Muscle of leg (tissue), 16 donors: ENCODE measurements at places on chromosomes 11 and 22. TPM values are rescaled to one million over a fixed set of nuclear protein-coding genes. Genes with fewer than 3 reads are reported as not detected.

PGA4 gene
- total RNA-seq = 1.7 TPM

HSPB2 gene
- total RNA-seq = 63.2 TPM

DNA sequence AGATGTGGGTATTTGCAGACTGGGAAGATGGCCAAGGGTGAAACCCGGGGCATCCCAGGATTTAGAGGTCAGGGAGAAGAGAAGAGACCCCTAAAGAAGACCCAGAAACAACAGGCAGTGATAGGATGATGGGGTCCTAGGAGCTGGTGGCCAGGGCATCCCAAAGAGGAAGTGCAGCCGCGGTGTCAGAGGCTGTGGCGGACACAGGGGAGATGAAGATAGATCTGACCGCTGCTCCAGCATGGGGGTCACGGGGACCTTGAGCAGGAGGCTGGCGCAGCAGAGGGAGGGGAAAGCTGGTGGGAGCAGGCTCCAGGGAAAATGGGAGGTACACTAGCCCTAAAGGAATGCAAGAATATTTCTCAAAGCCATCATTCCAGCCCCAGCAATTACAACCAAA, 47.3 kb downstream of the CTTN start:
- H3K4me1 ChIP-seq = no peaks in the 10 kb centered on the region
- no peaks in the 10 kb centered on the region for H3K36me3 ChIP-seq
- no peaks in the 10 kb centered on the region for H3K27me3 ChIP-seq
- no peak for DNase-seq
- no peak overlapping the region for H3K4me3 ChIP-seq
- H3K27ac ChIP-seq = no peak overlapping the region

GRCh38 chr22:24592851-24593558, at the start of gene LRRC75B:
Gene LRRC75B, minus strand, starts transcription at chr22:24593073. Its CDS starts 34 bp downstream, at chr22:24593039.
- no peaks in the 10 kb centered on the region for H3K27me3 ChIP-seq
- DNase-seq = peak; percentile 93
- H3K36me3 ChIP-seq = peaks cover 16% of the 10 kb centered on the region
- peak within 1 kb of the TSS; percentile 54 for H3K4me3 ChIP-seq
- H3K27ac ChIP-seq = peak within 1 kb of the TSS; percentile 72

GRCh38 chr11:134656861-134657540, 245.0 kb upstream of the B3GAT1 start:
- peaks cover 4% of the 10 kb centered on the region for H3K4me1 ChIP-seq
- no peak for DNase-seq
- H3K27ac ChIP-seq = no peak overlapping the region
- no peaks in the 10 kb centered on the region for H3K36me3 ChIP-seq

GRCh38 chr11:8593935-8594909, at the start of gene STK33:
Gene STK33, minus strand, starts transcription at chr11:8594228. Its CDS starts 119,323 bp downstream, at chr11:8474905.
- H3K36me3 ChIP-seq = no peaks in the 10 kb centered on the region
- no peak within 1 kb of the TSS for H3K27ac ChIP-seq
- DNase-seq = peak; percentile 45
- peak within 1 kb of the TSS; percentile 49 for H3K4me3 ChIP-seq
- peaks cover 2% of the 10 kb centered on the region for H3K27me3 ChIP-seq

OR9G1 gene
- not detected for total RNA-seq

- no peak overlapping the region for H3K4me3 ChIP-seq
- H3K36me3 ChIP-seq = peaks cover under 1% of the 10 kb centered on the region
- peak overlapping the region; percentile 92 for H3K27ac ChIP-seq
- H3K27me3 ChIP-seq = no peaks in the 10 kb centered on the region
- DNase-seq = peak; percentile 60
Measured at GRCh38 chr11:124900464-124900863, 2.8 kb upstream of the ROBO4 start.

DNA sequence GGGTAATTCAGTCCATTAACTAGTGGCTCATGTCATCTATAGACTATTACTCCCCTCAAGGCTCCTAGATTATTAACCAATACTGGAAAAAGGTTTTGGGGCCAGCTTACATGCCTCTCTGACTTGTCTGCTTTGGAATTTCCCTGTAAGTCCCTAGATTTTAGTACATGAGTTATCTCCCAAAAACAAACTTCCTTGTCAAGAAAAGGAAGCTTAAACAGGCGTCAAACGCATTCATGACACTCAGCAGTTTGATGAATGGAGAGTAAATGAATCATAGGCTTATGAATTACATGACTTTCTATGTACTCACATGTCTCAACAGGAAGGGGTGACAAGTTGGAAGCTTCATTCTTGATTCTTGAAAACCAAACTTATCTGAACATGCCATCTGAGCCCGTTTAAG, 70.8 kb downstream of the BLID start:
- no peaks in the 10 kb centered on the region for H3K4me1 ChIP-seq
- DNase-seq = no peak
- no peak overlapping the region for H3K4me3 ChIP-seq
- H3K36me3 ChIP-seq = no peaks in the 10 kb centered on the region

OR4C16 gene
- total RNA-seq = not detected

ARHGAP20 gene
- 7.6 TPM for total RNA-seq

DNA sequence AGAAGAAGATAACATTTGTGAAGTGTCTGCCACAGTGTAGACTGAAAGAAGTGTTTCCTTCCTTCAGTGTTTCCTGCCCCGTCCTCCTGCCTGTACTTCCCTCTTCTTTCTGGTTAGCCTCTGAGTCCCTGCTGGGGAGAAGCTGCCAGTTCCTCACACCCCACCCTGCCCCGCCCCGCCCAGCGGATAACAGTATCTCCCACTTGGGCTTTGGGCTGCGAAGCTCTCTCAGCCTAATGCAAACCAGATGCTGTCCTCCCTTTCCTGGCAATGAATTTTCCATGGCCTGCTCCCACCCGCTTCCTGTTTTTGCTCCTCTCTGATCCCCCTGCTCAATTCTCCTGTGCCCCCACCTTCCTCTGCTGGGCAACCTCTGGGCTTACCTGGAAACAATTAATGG, 5.2 kb upstream of the RAB3IL1 start:
- H3K27ac ChIP-seq = peak overlapping the region; percentile 99
- no peaks in the 10 kb centered on the region for H3K36me3 ChIP-seq
- no peak overlapping the region for H3K4me3 ChIP-seq
- H3K4me1 ChIP-seq = peaks cover 78% of the 10 kb centered on the region

GRCh38 chr11:70523384-70524095, 125.2 kb downstream of the CTTN start:
- no peak for DNase-seq
- H3K36me3 ChIP-seq = no peaks in the 10 kb centered on the region
- H3K27ac ChIP-seq = no peak overlapping the region

OR52I1 gene
- not detected for total RNA-seq

ADORA2A gene
- 8.9 TPM for total RNA-seq

GRCh38 chr11:75796091-75796435, 18.9 kb upstream of the UVRAG start:
- no peak for DNase-seq
- H3K27ac ChIP-seq = no peak overlapping the region
- H3K4me1 ChIP-seq = peaks cover 4% of the 10 kb centered on the region
- H3K4me3 ChIP-seq = no peak overlapping the region

GRCh38 chr11:61168800-61169199, 7.6 kb upstream of the VPS37C start:
- no peaks in the 10 kb centered on the region for H3K27me3 ChIP-seq
- DNase-seq = no peak
- H3K4me1 ChIP-seq = no peaks in the 10 kb centered on the region
- H3K27ac ChIP-seq = no peak overlapping the region

DNA sequence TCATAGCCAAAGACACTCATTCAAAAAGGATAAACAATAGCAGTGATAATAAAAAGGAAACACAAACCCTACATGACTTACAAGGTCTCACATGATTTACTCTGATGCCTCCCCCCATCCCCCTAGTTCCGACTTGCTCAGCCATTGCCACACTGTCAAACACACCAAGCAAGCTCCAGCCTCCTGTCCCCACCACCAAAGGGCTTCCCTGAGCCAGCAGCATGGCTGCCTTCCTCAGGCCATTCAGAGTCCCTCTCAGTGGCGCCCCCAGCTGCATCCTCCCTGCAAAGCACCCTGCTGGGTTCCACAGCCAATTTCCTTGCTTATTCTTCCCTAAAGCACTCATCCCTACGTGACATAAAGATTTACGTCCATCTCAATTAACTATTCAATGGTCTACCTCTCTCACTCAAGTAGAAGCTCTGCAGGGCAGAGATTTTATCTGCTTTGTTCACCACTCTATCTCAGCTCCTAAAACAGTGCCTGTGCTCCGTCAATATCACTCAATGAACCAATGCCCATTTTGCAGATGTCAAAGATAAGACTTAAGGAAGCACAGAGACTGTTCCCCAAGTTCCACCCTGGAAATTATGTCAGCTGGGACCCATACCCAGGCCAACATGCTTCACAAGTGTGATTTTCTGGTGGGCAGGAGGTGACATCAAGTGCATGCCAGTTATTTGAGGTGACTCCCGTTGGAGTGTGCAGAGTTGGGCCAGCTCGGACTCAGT, 106.9 kb downstream of the SYN3 start:
- no peaks in the 10 kb centered on the region for H3K36me3 ChIP-seq
- no peak overlapping the region for H3K4me3 ChIP-seq
- H3K4me1 ChIP-seq = peaks cover 25% of the 10 kb centered on the region
- DNase-seq = no peak

- no peak for DNase-seq
- H3K4me1 ChIP-seq = no peaks in the 10 kb centered on the region
- H3K36me3 ChIP-seq = no peaks in the 10 kb centered on the region
- H3K27me3 ChIP-seq = no peaks in the 10 kb centered on the region
- no peak overlapping the region for H3K27ac ChIP-seq
- no peak overlapping the region for H3K4me3 ChIP-seq
Measured at GRCh38 chr11:2085251-2086066, 53.7 kb downstream of the IGF2 start.

TMEM191C gene
- 0.40 TPM for total RNA-seq

DNA sequence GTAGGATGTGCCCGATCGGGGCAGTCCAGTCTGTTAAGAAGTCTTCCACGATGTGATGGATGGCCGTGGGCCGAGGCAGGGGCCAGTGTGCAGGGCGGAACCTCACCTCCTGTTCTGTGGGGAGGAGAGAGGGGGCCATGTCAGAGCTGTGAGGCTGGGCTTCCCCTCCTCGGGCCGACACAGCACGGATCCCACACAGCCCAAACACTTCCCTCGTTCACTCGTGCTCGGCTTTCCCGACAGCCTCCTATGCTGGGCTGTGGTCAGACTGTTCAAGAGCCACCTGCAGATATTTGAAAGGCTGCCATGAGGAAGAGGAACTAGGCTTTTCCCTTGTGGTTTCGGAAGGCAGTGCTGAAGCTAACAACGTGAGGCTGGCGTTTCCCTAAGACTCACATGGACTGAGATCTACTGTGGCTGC, 12.3 kb upstream of the TXN2 start:
- no peak overlapping the region for H3K4me3 ChIP-seq
- H3K27me3 ChIP-seq = no peaks in the 10 kb centered on the region
- peak; percentile 86 for DNase-seq
- peaks cover 70% of the 10 kb centered on the region for H3K36me3 ChIP-seq

- peaks cover 6% of the 10 kb centered on the region for H3K4me1 ChIP-seq
- no peak overlapping the region for H3K4me3 ChIP-seq
- no peaks in the 10 kb centered on the region for H3K36me3 ChIP-seq
- DNase-seq = no peak
Measured at GRCh38 chr11:61054513-61054912, 47.8 kb upstream of the CD5 start.

DNA sequence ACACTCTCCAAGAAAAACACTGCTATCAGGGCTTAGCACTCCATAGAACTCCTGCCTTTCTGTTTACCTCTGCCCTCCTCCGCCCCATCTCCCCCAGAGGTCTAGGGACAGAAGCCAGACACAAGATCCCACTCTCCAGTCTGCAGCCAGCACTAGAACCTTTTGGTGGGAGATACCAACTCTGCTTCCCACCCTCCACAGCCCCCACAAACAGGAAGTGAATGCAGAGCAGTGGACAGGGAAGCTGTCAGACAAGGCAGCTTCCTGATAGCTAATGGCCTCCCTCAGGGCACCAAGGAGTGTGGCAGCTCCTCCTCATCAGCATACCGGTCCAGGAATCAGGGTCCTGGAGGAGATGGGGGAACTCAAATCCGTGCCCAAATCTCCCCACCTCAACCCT, 5.1 kb downstream of the SCN4B start:
- H3K27me3 ChIP-seq = peaks cover 81% of the 10 kb centered on the region
- no peak overlapping the region for H3K4me3 ChIP-seq
- H3K36me3 ChIP-seq = no peaks in the 10 kb centered on the region
- no peak overlapping the region for H3K27ac ChIP-seq
- H3K4me1 ChIP-seq = peaks cover 14% of the 10 kb centered on the region
- DNase-seq = no peak

DNA sequence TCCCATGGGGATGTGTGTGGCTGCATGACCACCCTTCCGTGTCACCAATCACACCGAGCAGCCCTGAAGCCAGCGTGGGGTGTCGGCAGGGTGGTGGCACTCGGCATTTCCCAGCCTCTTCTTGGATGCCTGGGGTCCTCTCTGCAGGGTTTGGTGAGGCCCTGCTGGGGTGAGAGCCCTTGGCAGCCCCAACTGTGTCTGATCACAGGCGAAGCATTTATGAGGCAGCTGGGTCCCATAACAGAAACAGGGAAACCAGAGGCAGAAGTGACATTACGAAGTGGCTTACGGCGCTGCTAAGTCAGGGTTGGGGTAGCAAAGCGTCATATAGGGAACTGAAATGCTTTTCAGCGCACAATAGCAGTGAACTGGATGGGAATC, 92.3 kb upstream of the SEPTIN5 start:
- H3K4me3 ChIP-seq = no peak overlapping the region
- DNase-seq = no peak
- peaks cover 2% of the 10 kb centered on the region for H3K27me3 ChIP-seq
- H3K4me1 ChIP-seq = peaks cover 19% of the 10 kb centered on the region

GRCh38 chr11:120097721-120098385, 40.1 kb downstream of the TRIM29 start:
- H3K27ac ChIP-seq = no peak overlapping the region
- no peak overlapping the region for H3K4me3 ChIP-seq
- no peaks in the 10 kb centered on the region for H3K36me3 ChIP-seq
- peaks cover 6% of the 10 kb centered on the region for H3K27me3 ChIP-seq
- DNase-seq = no peak

- H3K36me3 ChIP-seq = no peaks in the 10 kb centered on the region
- H3K4me3 ChIP-seq = no peak overlapping the region
Measured at GRCh38 chr11:70506658-70506970, 108.3 kb downstream of the CTTN start.

CASP5 gene
- 0.09 TPM for total RNA-seq

GRCh38 chr11:114162719-114163123, 103.2 kb downstream of the ZBTB16 start:
- H3K27me3 ChIP-seq = peaks cover 2% of the 10 kb centered on the region
- peak; percentile 100 for DNase-seq
- H3K27ac ChIP-seq = peak overlapping the region; percentile 94

- peaks cover 3% of the 10 kb centered on the region for H3K27me3 ChIP-seq
- no peaks in the 10 kb centered on the region for H3K36me3 ChIP-seq
- H3K27ac ChIP-seq = no peak overlapping the region
- DNase-seq = no peak
- H3K4me1 ChIP-seq = peaks cover 3% of the 10 kb centered on the region
- no peak overlapping the region for H3K4me3 ChIP-seq
Measured at GRCh38 chr11:128563942-128564641, 23.3 kb downstream of the ETS1 start.

DNA sequence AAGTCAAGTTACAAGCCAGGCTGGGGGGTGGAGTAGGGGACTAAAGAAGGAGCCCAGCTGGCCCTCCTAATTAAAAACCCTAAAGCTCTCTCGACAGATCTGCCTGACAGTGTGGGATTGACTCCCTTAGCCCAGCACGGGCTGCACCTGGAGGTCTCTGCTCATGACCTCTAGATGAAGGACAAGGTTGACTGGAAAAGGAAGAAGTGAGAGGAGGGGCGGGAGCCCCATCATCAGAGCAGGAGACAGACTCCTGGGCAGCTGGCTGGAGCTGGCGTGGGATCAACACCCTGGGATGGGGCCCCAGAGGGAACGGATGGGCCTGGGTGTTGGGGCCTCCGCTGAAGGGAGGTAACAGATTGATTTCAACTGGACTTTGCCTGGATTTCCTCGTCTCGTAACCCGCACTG, 46.1 kb downstream of the RPUSD4 start:
- H3K27ac ChIP-seq = peak overlapping the region; percentile 62
- no peaks in the 10 kb centered on the region for H3K36me3 ChIP-seq
- no peak overlapping the region for H3K4me3 ChIP-seq
- H3K4me1 ChIP-seq = peaks cover 53% of the 10 kb centered on the region
- DNase-seq = peak; percentile 56
- no peaks in the 10 kb centered on the region for H3K27me3 ChIP-seq
